ENCODE measurements at places on chromosomes 3 and 15. TPM values are rescaled to one million over a fixed set of nuclear protein-coding genes. Genes with fewer than 3 reads are reported as not detected.

Gene GREM1
- total RNA-seq: 684 TPM

Gene PLA2G4E
- not detected for total RNA-seq

Gene PEX5L
- 9.3 TPM for total RNA-seq

Gene VGLL3
- total RNA-seq: 11.2 TPM

Gene DISP2
- under 0.01 TPM for total RNA-seq

Gene SMCO1
- not detected for total RNA-seq

Gene SLC28A2
- total RNA-seq: not detected

Gene GOLGA6B
- total RNA-seq: not detected

Gene PPIB
- total RNA-seq: 1,505 TPM

Gene ZNF717
- total RNA-seq: 15.4 TPM

Gene OIP5
- total RNA-seq: 12.1 TPM

Gene SPTSSB
- 20.3 TPM for total RNA-seq

Gene CELF6
- total RNA-seq: 0.37 TPM

Gene ARPP19
- total RNA-seq: 79.1 TPM

Gene BTLA
- not detected for total RNA-seq

Gene CFAP92
- not detected for total RNA-seq

Gene ATP13A5
- total RNA-seq: not detected

Gene ANKDD1A
- 3.1 TPM for total RNA-seq

Gene CORO2B
- total RNA-seq: 26.7 TPM

Gene C3orf85
- not detected for total RNA-seq

Gene PPP1R14D
- not detected for total RNA-seq

Gene TMEM212
- not detected for total RNA-seq

Gene CEP19
- 4.4 TPM for total RNA-seq

Gene DNAH12
- total RNA-seq: under 0.01 TPM

Data from uterine smooth muscle cell (primary cell).